ENCODE measurements at places on chromosomes 2 and 18.

DNA sequence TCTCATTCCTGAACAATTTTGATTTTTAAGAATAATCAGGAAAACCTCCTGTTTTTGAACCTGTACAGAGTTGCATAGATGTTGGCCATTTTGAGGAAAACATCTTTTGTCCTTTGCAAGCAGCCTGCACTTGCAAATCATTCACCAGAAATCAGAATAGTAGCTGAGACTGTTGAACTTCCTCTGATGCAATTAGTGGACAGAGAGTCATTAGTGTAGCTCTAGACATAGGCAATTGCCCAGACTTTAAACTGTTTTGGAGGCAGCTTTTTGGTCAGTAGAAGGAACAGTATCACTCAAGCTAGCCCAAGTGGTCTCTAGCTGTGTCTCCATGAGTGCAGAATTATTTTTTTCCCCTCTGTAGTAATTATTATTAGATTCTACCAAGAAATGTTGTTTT lies 326.1 kb downstream of the PIK3C3 start:
- DNase-seq: no peak

GRCh38 chr2:54541995-54542394 lies 85.9 kb downstream of the SPTBN1 start:
- DNase-seq: no peak

DNA sequence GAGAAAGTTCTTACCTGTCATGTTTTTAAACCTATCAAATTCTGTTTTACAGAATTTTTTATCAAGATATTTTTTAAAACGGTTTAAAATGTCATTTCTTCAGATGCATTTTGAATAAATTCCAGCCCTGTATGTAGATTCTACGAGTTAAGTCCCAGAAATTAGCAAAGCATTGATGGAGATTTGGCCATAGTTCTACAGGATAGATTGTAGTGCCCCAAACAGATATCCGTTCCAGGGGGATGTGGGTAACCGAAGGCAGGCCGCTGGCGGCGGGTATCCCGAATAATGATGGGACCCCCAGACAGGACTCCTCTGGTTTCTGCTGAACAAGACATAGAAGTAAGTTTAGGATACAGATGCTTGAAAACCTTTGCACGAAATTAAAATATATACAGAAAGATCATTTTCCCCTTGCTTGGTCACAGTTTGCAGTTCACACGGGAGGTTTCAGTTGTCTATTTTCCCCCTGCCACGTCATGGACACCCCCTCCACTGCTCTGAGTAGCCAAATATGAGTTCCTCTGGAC lies 755 bp downstream of the NOL4 start:
- no peak for DNase-seq

- DNase-seq: peak; percentile 91
These were observed 20.5 kb downstream of the FHL2 start for GRCh38 chr2:105378276-105378840.

DNA sequence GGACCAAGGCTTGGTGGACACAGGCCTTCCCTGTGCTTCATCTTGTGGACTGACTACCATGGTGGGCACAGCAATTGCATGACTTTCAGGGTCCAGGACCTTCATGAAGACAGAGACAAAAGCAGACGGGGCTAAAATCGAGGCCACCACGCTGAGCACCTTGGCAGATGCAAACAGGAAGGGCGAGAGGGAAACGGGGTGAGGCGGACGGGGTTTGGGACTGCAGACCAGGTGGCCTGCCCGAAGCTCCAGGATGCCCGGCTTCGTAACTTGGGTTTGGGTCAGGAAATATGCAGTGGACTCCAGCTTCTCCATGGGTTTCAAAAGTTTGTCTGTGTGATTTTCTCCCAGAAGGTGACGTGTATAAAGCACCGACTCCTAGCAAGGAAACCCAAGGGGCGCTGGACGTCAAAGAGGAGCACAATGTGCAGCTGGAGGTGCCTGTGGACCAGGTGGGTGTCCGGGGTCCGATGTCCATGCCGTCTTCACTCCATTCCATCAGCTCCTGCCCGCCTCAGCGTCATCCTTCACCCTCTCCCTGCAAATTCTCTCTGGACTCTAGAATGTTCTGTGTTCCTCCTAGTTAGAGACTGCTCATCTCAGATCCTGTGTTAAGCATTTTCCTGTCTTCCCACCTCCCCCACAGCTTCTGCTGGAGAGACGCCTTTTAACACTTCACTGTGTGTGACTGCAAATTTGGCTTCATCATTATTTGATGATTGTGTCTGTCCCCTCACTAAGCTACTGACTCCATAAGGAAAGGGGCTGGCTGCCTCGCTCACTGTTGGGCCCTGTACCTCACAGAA lies 65.8 kb downstream of the DCDC2C start:
- no peak for DNase-seq

DNA sequence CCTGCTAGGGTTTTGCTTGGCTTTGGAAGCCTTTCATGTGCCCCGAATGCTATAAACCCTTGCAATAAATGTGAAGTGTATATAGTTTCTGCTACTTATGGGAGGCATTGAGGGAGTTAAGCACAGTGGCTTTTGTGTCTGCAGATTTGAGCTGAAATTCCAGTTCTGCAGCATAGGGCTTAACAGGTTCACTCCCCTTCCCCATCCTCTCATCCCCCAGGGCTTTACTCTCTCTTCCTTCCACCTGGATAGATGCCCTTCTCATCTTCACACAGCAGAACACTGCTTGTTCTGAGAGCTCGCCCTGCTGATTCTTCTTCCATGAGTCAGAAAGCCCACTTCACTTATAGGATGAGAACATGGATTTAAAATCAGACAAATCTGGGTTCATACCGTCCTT lies 37.2 kb downstream of the SOX11 start:
- peak; percentile 80 for DNase-seq

DNA sequence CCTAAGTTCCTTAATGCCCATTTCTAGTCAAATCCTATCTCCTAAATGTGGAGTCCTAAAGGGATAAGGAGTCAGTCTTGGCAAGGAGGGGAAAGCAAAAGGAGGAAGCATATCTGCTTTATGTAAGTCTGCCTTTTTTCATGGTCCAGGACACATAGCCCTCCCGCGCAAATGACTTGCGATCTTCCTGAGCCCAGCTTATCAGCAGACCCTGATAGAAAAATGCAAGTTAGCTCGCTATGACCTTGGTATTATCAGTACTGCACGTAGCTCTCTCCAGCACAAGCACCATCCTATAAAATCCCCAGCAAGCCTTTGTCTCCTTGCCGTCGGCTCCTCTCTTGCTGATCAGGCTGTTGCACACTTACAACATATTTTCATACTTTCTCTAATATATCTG lies 281.4 kb upstream of the KCNH7 start:
- DNase-seq: no peak

GRCh38 chr2:38423763-38424162 lies 46.7 kb upstream of the ATL2 start:
- no peak for DNase-seq

- DNase-seq: peak; percentile 43
These were observed 3.5 kb downstream of the SLC4A3 start for GRCh38 chr2:219630770-219631405.

GRCh38 chr2:30372826-30373225 lies 74.2 kb upstream of the LCLAT1 start:
- DNase-seq: no peak

GRCh38 chr2:66428986-66429612 lies 5.8 kb upstream of the MEIS1 start:
- no peak for DNase-seq

DNA sequence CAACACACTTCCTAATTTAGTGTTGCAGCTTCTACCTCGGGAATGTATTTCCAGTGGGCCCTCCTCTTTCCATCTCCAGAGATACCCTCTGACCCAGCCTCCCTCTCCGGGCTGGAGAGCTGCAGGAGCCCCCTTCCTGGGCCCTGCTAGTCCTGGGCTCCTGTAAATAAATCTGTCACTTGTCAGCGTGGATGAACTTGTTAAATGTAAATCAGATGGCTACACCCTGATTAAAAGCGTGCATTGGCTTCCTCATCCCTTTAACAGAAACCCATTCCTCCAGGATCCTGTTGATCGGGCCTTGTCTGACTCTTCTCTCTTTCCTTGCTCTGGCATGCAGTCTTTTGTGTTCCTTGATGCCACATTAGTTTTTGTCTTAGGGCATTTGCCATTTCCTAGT lies 2.4 kb downstream of the ZNF236 start:
- DNase-seq: no peak

DNA sequence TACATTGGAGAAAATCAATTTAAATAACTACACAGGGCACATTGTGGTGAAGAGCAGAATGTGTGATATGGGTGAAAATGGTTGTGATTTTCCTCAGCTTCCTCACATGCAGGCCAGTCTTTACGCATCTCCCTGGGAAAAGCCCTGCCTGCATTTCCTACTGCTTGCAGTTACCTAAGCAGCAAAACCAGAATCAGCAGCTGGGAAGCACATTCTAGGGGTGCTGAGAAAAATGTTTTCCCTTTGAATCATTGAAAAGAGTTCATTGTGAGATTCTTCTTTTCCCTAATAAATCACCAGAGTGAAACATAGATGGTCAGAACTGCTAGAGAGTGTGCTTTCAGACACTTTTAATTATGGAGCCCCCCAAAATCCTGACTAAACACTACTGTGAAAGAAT lies 656.0 kb downstream of the TDRD15 start:
- no peak for DNase-seq

DNA sequence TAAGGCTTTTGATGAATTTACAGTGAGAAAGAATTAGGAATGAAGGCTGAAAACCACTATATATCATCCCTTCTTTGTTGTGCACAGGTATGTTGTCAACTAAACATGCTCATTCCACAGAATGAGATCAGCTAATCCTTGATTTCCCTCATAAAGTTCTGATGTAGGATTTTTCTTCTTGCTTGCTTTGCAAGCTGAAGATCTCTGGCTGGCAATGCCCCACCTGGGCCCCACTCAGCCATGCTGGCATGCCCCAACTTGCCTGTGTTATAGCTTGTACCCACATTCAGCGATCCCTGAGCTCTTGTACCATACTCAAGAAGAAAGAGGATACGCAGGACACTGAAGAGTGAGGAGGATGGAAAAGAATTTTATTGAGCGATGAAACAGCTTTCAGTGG lies 18.0 kb upstream of the SERPINB11 start:
- DNase-seq: no peak

GRCh38 chr2:82795446-82795845 lies 1663.6 kb downstream of the SUCLG1 start:
- no peak for DNase-seq

DNA sequence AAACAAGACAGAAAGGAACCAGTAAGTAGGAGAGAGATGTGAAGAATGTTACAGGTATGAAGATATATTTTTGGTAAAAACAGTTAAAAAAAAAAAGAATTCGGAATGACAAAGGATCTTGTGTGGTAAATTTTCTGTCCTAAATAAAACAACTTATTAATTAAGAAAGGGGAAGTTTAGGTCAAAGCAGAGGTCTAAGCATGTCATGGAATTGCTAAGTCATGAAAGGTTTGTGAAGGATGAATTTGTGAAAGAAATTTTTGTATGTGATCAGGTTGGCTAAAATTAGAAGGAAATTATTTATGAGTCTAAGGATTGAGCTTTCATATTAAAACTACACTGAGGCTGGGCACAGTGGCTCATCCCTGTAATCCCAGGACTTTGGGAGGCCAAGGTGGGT lies 11.1 kb upstream of the ALPG start:
- no peak for DNase-seq

GRCh38 chr2:65714866-65715265 lies 282.5 kb upstream of the SPRED2 start:
- DNase-seq: no peak

DNA sequence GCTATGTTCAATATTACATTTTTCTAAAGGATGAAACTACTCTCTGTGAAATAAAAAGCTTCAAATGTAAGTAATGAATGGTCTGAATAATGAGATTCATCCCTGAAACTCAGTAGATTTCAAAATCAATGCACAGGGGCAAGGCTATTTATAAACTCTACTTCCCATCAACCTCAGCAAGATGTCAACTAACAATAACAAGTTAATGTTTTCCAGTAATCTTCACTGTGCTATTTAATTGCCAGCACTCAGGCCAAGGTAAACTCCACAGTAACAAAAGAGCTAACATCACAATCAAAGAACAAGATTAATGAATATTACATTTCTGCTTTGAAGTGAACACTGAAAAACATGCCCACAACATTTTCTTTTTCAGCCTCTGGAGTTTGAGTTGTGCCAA lies 144.3 kb upstream of the ZFP36L2 start:
- DNase-seq: no peak

- DNase-seq: no peak
These were observed 77.0 kb downstream of the KYNU start for GRCh38 chr2:142954493-142954892.

DNA sequence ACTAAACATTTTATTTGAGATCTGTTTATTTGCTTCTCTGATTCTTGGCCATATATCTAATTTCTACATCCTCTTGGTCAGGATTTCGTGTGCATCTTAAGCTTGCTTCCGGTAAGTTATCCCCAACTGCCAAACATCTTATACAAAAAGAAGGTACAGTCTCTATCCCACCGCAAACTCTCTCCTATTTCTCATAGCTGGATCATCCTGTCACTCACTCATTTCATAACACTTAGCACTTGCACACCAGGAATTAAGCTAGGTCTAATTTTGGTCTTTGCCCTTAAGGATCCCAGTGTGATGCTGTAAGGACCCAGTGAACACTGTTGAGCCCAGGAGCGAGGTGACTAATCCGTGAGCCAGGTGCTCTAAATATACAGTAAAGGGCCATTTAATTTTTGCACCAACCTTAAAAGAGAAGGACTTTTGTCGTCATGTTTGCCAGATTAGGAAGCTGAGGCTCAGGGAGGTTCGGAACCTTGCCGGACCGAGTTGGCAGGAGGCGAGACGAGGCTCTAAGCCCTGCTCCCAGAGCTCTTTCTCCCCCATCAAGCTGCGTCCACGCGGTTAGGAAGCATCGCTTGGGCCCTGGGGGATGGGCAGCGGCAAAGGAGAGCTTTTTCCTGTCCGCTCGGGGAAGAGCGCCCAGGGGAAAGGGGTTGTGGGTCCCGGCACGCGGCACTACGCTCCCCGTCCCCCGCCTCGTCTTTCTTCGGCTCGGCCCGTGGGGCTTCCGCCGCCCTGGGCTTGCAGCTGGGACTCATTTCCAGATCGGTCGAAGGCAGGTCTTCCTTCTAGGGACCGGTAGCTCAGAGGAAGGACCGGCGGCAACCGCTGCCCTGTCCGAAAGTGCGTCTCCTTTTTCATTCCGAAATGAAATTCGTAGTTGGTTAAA lies 4.1 kb upstream of the ITPRIPL1 start:
- DNase-seq: peak; percentile 66

- no peak for DNase-seq
These were observed 185.9 kb downstream of the CDH7 start for GRCh38 chr18:65936678-65937077.
